ENCODE measurements at places on chromosomes 11 and 22.

DNA sequence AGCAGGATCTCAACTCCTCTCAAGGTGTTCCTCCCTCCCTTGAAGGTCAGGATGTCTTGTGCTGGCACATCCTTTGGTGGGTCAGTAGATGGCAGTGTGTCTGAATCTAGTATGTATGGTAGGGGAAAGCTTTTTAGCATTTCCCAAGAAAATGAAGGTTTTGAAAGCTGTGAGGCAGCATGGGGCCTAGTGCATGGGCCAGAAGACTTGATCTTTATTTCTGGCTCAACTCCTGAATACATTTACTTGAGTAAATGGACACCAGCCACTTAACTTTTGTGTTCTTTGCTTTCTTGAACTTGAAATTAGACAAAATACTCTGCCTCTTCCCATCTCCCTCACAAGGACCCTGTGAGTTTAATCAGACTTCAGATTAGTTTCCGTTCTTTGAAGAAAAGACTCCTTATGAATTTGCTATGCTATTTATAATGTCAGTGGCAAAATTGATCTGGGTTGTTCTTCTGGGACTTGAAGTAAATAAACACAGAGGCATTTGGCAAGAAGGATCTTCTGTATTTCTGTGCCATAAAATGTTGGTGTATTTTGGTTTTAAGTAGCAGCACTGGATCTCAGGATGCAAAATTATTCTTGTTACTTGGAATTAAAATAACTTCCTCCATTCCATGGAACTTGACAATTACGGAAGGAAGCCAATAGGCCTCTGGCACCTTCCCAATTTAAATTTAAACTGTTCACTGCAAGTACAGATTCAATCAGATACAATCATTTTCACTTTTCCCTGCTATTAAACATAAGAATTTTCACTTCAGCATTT lies 288.8 kb downstream of the CASP12 start:
- peak; percentile 64 for DNase-seq

- peak; percentile 72 for DNase-seq
These were observed 17.5 kb upstream of the SMIM38 start for GRCh38 chr11:69138265-69138664.

DNA sequence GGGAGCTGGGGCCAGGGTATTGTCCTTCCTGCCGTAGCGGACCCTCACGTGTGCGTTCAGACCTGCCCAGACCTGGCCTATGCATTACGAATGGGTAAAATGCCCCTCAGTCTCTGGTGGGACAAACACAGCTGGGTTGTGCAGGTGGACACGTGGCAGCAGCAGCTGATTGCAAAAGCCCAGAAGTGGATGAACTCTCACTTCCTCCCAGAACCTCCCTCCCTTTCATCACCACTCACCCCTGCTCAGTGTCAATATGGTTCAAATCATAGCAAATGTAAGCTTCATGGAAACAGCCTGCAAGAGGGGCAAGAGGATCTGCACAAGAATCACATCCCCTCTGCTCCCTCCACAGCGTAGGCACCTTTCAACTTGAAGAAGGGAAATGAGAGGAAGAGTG lies 352.1 kb downstream of the OPCML start:
- no peak for DNase-seq

DNA sequence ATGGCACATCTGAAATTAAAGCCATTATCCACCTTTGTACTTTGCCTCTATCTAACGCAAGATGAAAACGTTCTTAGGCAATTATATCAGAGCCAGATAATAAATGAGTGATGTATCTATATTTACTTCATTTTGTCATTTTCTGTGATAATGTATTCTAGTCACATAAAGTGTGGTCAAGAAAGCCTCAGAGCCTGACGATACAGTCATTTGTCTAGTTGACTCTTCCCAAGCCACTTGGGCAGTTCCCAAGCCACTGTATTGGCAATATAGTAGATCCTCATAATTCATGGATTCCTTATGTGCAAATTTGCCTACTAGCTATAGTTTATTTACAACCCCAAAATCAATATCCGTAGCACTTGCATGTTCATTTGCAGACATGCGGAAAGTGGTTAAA lies 7.8 kb downstream of the HOATZ start:
- DNase-seq = no peak

DNA sequence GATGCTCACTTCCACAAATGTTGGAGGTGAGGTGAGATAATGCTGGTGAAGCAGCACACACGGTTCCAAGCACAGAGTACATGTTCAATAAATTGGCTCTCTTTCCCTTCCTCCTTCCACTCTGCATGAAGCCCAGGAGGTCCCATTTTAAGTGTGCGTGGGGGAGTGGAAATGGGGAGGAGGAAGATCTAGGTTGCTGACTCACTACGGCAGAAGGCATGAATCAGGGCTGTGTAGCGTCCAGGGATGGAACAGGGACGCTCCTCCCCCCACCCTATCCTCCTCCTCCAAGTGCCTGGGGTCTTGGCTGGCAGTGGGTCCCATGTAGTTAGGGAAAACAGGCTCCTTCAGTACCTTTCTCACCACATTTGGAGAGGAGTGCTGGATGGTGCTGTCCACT lies 44.2 kb downstream of the TRIM66 start:
- no peak for DNase-seq

GRCh38 chr22:20147237-20147988 lies 3.4 kb downstream of the CCDC188 start:
- no peak for DNase-seq

Data from LHCN-M2 (cell line).